Activated CD8-positive, alpha-beta T cell treated with anti-CD3 and anti-CD28 coated beads, Interleukin-2, amount 10 ng/mL, durations not matched to agents 7 days and 5 days (primary cell): ENCODE measurements at places on chromosomes 13 and 19. TPM values are rescaled to one million over a fixed set of nuclear protein-coding genes. Genes with fewer than 3 reads are reported as not detected.

- peaks cover 14% of the 10 kb centered on the region for H3K36me3 ChIP-seq
- peaks cover 18% of the 10 kb centered on the region for H3K4me1 ChIP-seq
- no peak overlapping the region for H3K27ac ChIP-seq
- no peak overlapping the region for H3K4me3 ChIP-seq
These were observed 16.2 kb upstream of the CPB2 start for GRCh38 chr13:46121033-46121432.

DNA sequence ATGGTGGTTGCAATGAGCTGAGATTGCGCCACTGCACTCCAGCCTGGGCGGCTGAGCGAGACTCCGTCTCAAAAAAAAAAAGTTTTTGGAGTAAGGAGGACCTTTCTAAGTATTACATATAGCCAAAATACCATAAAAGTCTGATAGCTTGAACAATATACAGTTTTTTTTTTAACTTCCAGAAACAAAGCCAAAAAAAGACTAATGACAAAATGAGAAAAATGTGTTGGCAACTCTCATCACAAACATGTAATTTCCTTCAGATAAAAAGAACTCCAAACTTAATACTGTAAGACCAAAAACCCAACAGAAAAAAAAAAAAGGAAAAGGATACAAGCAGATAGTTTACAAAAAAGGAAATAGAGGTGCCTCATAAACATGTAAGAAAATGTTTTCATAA, 68.2 kb upstream of the MED4 start:
- H3K36me3 ChIP-seq = no peaks in the 10 kb centered on the region
- DNase-seq = no peak
- H3K4me3 ChIP-seq = no peak overlapping the region
- no peaks in the 10 kb centered on the region for H3K27me3 ChIP-seq

The ATP4B gene
- not detected for total RNA-seq

GRCh38 chr13:111361046-111361872, 40.8 kb downstream of the TEX29 start:
- no peak overlapping the region for H3K4me3 ChIP-seq
- H3K36me3 ChIP-seq = no peaks in the 10 kb centered on the region
- DNase-seq = no peak

The CADM4 gene
- total RNA-seq = 0.10 TPM

DNA sequence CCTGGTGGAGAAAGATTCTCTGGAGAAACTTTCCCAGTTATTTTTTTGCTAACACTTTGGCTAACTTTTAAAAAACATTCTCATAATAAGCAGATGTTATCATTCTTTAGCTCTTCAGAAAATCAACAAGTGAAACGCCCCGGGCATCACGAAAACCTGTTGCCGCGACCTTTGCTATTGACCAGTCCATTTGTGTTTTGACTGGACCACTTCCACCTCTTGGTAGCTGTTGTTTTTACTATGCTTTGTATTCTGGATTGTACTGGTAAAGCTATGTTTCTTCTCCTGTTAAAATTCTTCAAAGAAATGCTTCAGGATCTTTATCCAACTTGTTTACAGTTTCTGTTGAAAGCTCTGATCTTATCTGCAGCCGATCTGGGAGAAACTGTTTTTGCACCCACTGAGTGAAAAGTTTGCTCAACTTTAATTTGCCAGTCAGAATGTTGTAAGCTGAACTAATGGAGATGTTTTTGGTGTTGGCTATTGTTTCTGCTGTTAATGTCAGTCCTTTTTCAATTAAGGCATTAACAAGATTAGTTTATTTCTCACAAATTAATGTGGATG, 23.3 kb downstream of the UFM1 start:
- H3K27me3 ChIP-seq = peaks cover 5% of the 10 kb centered on the region
- H3K36me3 ChIP-seq = no peaks in the 10 kb centered on the region
- H3K27ac ChIP-seq = no peak overlapping the region
- H3K4me1 ChIP-seq = no peaks in the 10 kb centered on the region
- no peak for DNase-seq

DNA sequence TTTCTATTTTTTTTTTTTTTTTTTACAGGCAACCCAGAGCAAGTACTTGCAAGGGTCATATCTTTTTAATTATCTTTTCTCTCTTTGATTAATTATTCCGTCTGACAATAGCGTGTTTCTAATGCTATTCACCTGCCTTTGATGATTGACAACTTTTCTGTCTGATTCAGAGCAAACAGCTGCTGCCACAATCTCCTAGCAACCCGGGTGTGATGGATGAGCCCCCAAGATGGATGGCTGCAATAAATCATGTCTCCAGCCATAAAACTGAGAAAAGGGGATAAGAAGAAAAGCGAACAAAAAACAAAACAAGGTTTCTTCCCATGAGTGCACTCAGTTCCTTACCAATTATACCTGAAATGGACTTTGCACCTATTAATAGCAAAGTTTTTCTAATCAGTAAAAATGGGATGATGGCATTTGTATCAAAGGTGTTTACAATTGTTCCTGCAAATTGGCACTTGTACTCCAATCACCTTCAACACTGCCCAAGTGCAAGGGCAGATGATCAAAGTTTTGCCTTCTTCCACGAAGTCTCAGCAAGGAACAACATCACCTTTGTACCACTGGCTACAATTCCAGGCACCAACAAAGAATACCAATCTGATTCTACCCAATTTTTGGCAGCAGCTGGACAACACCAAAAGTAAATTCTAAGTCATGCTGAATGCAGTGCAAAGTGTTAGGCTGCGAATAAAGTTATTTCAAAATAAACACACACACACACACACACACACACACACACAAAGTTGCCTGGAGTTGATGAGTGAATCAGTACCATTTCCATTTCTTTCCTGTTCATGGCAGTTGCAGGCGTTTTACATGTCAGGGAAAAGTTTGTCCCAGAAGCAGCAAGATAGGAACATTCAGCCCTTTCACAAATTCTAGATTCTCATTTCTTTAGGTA, 12.0 kb downstream of the TSHZ3 start:
- no peak overlapping the region for H3K27ac ChIP-seq
- H3K27me3 ChIP-seq = peaks cover 55% of the 10 kb centered on the region
- DNase-seq = no peak
- H3K36me3 ChIP-seq = no peaks in the 10 kb centered on the region

GRCh38 chr13:29918845-29919244, 68.4 kb upstream of the UBL3 start:
- DNase-seq = no peak
- no peaks in the 10 kb centered on the region for H3K36me3 ChIP-seq
- H3K4me3 ChIP-seq = no peak overlapping the region
- H3K4me1 ChIP-seq = peaks cover 12% of the 10 kb centered on the region
- H3K27me3 ChIP-seq = peaks cover 2% of the 10 kb centered on the region
- no peak overlapping the region for H3K27ac ChIP-seq

DNA sequence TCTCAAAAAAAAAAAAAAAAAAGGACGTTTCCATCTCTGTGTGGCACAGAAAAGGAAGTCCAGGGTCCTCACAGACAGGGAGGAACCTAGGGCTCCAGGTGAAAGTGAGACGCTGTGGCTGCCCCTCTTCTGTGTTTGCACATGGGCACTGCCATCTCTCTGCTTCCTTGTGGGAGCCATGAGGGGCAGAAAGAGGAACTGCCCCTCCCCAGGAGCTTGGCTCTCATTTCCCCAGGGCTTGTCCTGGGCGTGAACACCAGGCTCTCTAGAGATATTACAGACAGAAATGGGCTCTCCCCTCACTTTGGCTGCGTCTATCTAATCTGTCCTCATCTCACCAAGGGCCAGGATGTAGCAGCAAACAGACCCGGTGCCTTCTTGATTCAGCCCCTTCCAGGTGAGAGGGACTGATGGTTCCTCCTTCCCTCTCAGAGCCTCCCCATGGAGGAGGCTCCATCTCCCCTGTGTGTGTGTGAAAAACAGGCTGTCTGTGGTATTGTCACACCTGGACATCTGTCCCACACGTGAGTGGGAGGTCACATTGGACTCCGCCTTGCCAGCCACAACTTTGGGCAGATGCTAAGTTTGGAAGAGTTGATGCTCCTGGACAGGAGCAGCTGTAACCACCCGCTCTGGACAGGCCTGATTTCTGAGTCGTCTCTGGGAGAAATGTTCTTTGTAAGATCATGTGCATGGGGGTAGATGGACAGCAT, 840 bp upstream of the LILRA4 start:
- H3K27ac ChIP-seq = peak overlapping the region; percentile 6
- no peaks in the 10 kb centered on the region for H3K36me3 ChIP-seq
- DNase-seq = no peak
- no peaks in the 10 kb centered on the region for H3K4me1 ChIP-seq
- peaks cover 15% of the 10 kb centered on the region for H3K27me3 ChIP-seq
- no peak overlapping the region for H3K4me3 ChIP-seq

The CNMD gene
- total RNA-seq = not detected

- H3K27me3 ChIP-seq = no peaks in the 10 kb centered on the region
- no peaks in the 10 kb centered on the region for H3K36me3 ChIP-seq
- H3K4me1 ChIP-seq = no peaks in the 10 kb centered on the region
- DNase-seq = no peak
These were observed 315.5 kb downstream of the OXGR1 start for GRCh38 chr13:96678801-96679200.

The FGF9 gene
- total RNA-seq = 0.21 TPM

GRCh38 chr13:55661505-55661904, 1479.2 kb upstream of the PRR20A start:
- no peak overlapping the region for H3K27ac ChIP-seq
- no peak overlapping the region for H3K4me3 ChIP-seq
- no peaks in the 10 kb centered on the region for H3K27me3 ChIP-seq

The FLT3LG gene
- 280 TPM for total RNA-seq

The F10 gene
- not detected for total RNA-seq

The MAB21L1 gene
- total RNA-seq = not detected

- H3K27ac ChIP-seq = peak overlapping the region; percentile 56
- H3K4me1 ChIP-seq = peaks cover 21% of the 10 kb centered on the region
- peak; percentile 57 for DNase-seq
- no peak overlapping the region for H3K4me3 ChIP-seq
- H3K36me3 ChIP-seq = no peaks in the 10 kb centered on the region
These were observed 6.6 kb upstream of the GADD45B start for GRCh38 chr19:2469102-2469914.

DNA sequence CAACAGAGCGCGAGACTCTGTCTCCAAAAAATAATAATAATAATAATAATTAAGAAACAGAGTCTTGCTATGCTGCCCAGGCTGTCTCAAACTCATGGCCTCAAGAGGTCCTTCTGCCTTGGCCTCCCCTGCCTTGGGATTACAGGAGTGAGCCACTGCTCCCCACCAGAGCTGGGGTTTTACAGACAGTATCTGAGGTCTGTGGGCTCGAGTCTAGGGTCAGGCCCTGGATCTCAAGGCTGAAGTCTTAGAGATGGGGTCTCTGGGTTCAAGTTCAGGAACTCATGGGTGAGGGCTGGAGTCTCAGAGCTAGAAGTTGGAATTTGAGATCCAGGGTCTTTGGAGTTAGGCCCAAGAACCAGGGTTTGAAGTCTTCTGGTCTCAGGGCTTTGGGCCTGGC, 3.5 kb downstream of the IL11 start:
- no peak overlapping the region for H3K27ac ChIP-seq
- no peak for DNase-seq
- peaks cover 2% of the 10 kb centered on the region for H3K36me3 ChIP-seq
- H3K4me3 ChIP-seq = no peak overlapping the region
- peaks cover 4% of the 10 kb centered on the region for H3K4me1 ChIP-seq

The PGLYRP1 gene
- total RNA-seq = not detected

The SMAD9 gene
- not detected for total RNA-seq

- DNase-seq = no peak
- H3K4me3 ChIP-seq = no peak overlapping the region
- H3K4me1 ChIP-seq = peaks cover 6% of the 10 kb centered on the region
- H3K27ac ChIP-seq = no peak overlapping the region
- peaks cover 52% of the 10 kb centered on the region for H3K27me3 ChIP-seq
These were observed 25.2 kb downstream of the IGFL1 start for GRCh38 chr19:46254776-46255175.

GRCh38 chr19:34320277-34320676, 44.7 kb upstream of the GPI start:
- DNase-seq = no peak
- peaks cover 13% of the 10 kb centered on the region for H3K4me1 ChIP-seq
- H3K36me3 ChIP-seq = peaks cover 3% of the 10 kb centered on the region
- H3K4me3 ChIP-seq = no peak overlapping the region
- no peak overlapping the region for H3K27ac ChIP-seq
- no peaks in the 10 kb centered on the region for H3K27me3 ChIP-seq

GRCh38 chr19:756236-756635, 5.3 kb downstream of the MISP start:
- no peak overlapping the region for H3K4me3 ChIP-seq
- H3K4me1 ChIP-seq = no peaks in the 10 kb centered on the region
- peaks cover 2% of the 10 kb centered on the region for H3K36me3 ChIP-seq
- no peak overlapping the region for H3K27ac ChIP-seq

DNA sequence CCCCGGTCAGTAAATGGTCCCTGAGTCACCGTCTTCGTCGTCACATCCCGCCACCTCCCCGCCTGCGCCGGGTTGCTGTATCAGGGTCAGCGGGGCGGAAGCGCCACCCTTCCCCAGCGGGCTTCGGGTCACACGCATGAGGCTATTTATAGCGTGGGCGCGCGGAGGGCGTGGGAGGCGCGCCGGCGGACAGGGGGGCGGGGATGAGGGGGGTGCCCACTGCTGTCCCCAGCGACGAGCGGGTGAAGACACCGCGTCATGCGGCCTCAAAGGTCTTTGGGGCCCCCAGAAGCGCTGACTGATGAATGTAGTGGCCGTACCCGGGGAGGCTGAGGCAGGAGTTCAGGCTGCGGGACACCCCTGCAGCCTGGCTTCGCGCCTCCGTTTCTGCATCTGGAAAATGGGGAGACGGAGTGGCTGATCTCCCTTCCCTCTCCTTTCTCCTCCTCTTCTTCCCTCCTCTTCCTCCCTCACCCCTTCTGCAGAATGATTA, 7.9 kb downstream of the UNC13A start:
- peak; percentile 76 for DNase-seq
- H3K27ac ChIP-seq = peak overlapping the region; percentile 52
- no peaks in the 10 kb centered on the region for H3K36me3 ChIP-seq
- H3K27me3 ChIP-seq = peaks cover 40% of the 10 kb centered on the region
- peaks cover 14% of the 10 kb centered on the region for H3K4me1 ChIP-seq

- no peak overlapping the region for H3K4me3 ChIP-seq
- no peak for DNase-seq
- H3K27ac ChIP-seq = no peak overlapping the region
- H3K27me3 ChIP-seq = peaks cover 9% of the 10 kb centered on the region
- H3K36me3 ChIP-seq = no peaks in the 10 kb centered on the region
These were observed 388.1 kb downstream of the KCNRG start for GRCh38 chr13:50403311-50403710.

The GAS6 gene
- 0.65 TPM for total RNA-seq

- peaks cover 30% of the 10 kb centered on the region for H3K4me1 ChIP-seq
- peak; percentile 61 for DNase-seq
- H3K36me3 ChIP-seq = peaks cover 8% of the 10 kb centered on the region
- peak overlapping the region; percentile 50 for H3K4me3 ChIP-seq
- H3K27me3 ChIP-seq = peaks cover 16% of the 10 kb centered on the region
These were observed 68.2 kb downstream of the ITGBL1 start for GRCh38 chr13:101520672-101521071.

DNA sequence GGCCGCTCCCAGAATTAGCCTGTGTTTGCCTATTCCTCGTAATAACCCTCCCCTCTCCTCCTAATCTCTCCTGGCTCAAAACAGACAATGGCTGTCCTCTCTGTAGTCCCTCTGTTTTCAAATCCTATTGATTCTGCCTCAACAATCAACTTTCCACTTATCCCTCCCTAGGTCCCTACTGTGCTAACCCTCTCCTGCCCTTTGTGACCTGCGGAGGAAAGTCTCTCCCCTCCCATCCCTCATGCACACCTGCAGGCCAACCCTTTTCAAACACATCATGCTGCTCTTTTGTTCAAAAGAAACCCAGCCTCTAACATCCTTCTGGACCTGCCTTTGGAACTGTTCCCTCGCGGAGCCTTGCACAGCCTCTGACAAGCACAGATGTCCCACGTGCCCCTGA, 37.3 kb downstream of the CILP2 start:
- no peak overlapping the region for H3K4me3 ChIP-seq
- peaks cover 8% of the 10 kb centered on the region for H3K4me1 ChIP-seq
- peaks cover 17% of the 10 kb centered on the region for H3K36me3 ChIP-seq
- no peaks in the 10 kb centered on the region for H3K27me3 ChIP-seq
- peak overlapping the region; percentile 1 for H3K27ac ChIP-seq
- no peak for DNase-seq
